BJ (cell line): ENCODE measurements at places on chromosomes 3 and 15.

DNA sequence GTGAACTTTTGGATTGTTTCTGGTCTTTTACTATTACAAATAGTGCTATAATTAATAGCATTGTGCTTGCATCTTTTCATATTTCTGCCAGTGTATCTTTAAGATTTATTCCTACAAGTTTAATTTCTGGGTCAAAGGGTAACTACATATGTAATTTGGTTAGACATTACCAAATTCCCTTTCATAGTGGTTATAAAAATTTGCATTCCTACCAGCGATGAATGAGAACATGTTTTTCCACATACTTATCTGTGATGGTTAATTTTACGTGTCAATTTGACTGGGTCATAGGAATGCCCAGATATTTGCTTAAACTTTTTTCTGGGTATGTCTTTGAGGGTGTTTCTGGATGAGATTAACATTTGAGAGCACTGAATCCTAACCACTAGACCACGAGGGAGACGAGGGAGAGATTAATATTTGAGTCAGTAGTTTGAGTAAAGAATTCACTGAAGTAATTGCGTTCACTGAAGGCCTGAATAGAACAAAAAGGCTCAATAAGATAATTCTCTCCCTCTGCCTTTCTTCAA is 132.3 kb upstream of the NEO1 start:
- DNase-seq: no peak

DNA sequence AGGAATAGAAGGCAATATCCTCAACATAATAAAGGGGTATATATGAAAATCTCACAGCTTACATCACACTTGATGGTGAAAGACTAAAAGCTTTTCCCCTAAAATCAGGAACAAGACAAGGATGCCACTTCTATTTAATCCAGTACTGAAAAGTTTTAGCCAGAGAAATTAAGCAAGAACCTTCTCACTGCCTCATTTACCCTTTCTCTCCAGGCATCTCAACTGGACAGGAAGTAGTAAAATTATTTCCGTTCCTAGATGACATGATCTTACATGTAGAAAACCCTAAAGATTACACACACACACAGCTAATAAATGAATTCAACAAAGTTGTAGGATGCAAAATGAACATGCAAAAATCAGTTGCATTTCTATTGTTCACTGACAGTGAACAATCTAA is 11.2 kb downstream of the SCAP start:
- DNase-seq: no peak

DNA sequence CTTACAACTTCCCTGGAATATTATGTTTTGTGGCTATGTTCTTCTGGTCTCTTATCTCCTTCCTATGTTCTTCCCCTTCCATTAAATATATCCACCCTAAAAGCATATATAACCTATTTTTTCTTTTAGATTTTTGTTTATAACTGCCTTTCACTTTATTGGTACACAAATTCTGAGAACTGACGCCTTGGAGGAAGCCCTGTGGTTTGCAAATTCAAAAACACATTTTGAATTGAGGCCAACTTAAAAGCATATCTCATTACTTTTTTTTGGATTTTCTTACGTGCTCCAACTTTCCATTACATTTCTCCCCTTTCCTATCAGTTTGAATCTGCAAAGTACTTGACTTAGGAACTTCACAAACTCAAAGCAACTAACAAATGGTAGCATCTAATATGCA is 15.3 kb upstream of the COLQ start:
- no peak for DNase-seq

DNA sequence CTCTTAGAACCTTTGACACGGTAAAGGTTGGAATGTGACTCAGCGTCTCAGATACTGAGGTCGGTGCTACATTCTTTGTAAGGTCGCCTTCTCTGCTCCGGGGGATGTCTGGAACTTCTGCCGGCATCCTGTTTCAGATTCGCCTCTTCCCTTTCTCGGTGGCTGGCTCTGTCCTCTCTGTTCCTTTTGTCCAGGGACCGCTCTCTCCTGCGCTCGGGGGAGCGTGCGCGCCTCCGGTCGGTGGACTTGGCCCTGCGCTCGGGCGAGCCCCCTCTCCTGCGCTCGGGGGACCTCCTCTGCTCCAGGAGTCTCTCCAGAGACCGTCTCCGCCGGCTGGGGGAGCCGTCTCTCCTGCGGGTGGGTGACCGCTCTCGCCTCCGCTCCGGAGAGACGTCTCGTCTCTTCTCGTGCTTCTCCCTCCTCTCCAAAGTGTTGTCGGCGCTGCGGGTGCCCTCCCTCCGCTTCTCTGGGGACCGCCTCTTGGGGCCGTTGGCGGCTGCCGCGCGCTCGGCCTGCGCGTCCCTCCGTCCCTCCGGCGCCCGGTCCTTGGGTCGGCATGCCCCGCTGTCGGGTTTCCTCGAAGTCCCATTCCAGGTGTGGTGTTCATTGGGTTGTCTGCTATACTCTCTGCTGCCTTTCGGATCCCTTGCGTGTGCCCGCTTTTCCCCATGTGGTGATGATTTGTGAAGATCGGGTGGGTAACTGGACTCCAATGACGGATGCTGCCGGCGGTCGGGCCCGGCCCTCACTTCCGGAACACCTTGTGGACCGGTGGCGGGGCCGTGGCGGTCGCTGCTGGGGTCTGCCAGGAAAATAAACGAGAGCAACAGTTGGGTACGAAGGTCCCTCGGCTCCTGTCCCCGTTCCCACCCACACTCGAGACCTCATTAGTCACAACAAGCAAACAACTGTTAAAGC is 668.8 kb upstream of the ADAMTS9 start:
- DNase-seq: no peak

DNA sequence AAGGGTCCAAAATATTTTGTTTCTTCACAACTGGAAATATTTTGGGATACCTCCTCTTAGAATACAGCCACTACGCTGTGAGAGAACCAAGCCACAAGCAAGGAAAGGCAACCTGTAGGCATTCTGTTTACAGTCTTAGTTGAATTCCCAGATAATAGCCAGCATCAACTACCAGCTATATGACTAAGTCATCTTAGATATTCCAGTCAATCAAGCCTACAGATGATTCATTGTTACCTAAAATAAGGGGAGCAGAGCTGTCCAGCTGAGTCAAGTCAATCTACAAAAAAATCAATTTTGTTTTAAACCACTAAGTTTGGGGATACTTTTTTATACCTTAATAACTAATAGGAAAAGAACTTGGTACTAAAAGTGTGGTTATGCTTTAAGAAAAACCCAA is 526.4 kb upstream of the DPPA4 start:
- DNase-seq: no peak

- DNase-seq: no peak
Measured at GRCh38 chr15:57253500-57253899, 122.8 kb upstream of the CGNL1 start.

- no peak for DNase-seq
Measured at GRCh38 chr3:60216462-60217075, 1034.7 kb downstream of the FHIT start.

GRCh38 chr3:45664578-45664977 is 24.6 kb upstream of the SACM1L start:
- no peak for DNase-seq

DNA sequence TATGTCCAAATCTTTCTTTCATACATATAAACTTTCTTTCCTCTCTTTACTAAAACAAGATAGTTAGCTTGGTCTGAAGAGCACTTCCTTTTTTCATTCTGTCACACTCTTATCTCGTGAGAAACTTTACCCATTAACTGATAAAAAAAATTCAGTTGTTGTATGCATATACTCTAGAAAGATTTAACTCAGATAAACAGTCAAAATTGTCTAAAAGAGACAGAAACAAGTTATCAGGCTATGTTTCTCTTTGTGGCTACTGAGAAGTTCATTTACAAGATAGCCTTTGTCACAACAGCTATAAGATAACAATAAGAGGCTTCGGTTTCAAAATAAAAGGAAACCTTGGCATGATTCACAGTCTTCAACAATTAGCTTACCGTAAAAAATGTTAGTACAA is 235.7 kb upstream of the ATP10A start:
- no peak for DNase-seq

GRCh38 chr3:66762916-66763693 is 235.0 kb upstream of the KBTBD8 start:
- DNase-seq: no peak
